Inflammatory macrophage treated with lipopolysaccharide for 1 hour (primary cell): ENCODE measurements at places on chromosomes 11 and 22.

GRCh38 chr11:88414385-88414861 is 76.9 kb upstream of the CTSC start:
- peak; percentile 59 for DNase-seq

DNA sequence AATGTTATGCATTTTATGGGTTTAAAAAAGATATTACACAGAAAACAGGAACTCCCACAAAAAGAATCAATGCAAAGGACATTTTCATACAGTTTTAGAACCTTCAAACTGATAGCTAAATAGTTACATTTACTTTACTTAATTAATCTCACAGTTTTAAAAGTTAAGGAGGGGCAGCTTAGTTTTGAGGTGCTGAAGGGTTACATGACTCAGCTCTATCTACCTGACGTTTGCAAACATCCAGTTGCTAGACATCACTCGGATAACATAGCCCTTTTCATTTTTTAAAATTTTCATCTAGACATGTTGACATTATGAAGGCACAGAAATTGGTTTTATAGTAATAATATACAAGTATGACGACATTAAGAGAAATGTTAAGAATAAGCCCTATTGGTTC is 53.7 kb upstream of the HSD17B12 start:
- DNase-seq, result no peak

GRCh38 chr11:84909740-84910139 is 717.4 kb downstream of the DLG2 start:
- DNase-seq, result no peak

DNA sequence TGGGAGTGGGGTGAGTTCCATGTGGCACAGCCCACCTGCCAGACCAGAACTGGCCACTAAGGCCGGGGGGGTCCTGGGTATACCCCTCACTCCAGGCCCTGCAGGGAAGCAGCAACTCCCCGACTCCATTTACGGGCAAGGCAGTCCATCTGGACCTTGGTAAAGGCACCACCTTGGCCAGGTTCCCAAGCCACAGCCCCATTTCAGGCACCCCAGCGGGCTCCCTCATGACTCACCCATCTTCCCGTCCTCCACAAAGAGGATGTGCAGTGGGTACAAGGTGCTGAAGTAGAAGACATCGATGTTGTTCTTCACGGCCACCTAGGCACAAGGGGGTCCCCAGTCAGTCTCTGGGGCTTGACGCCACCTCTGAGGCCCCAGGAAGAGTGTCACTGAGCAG is 15.7 kb upstream of the RASL10A start:
- DNase-seq, result no peak

DNA sequence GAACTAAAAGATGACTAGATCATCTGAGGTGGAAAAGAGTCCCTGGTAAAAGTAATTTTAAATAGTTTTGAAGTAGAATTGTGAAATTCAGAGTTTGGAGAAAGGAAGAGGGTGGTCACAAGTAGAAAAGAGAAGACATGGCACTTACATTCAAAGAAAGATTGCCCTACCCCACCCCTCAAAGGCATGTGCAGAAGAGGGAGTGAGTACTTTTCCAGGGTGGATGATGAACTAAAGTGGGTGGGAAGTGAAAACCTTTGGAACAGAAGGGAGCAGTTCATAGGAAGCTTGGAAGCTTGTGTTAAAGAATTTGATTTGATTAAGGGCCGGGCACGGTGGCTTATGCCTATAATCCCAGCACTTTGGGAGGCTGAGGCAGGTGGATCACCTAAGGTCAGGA is 23.6 kb downstream of the SREBF2 start:
- DNase-seq, result no peak

GRCh38 chr11:95698676-95699557 is 90.7 kb downstream of the FAM76B start:
- peak; percentile 65 for DNase-seq
